ENCODE measurements at places on chromosomes 4 and X. TPM values are rescaled to one million over a fixed set of nuclear protein-coding genes. Genes with fewer than 3 reads are reported as not detected.

KLHL4 gene
- total RNA-seq: 19.8 TPM

PHKA1 gene
- total RNA-seq: 7.5 TPM

PAGE2B gene
- not detected for total RNA-seq

GYPA gene
- not detected for total RNA-seq

NWD2 gene
- not detected for total RNA-seq

SPANXC gene
- total RNA-seq: not detected

ATP1B4 gene
- not detected for total RNA-seq

GRCh38 chrX:150958177-150958576, 25.0 kb upstream of the HMGB3 start:
- no peak for DNase-seq
- no peaks in the 10 kb centered on the region for H3K4me1 ChIP-seq
- H3K27me3 ChIP-seq: no peaks in the 10 kb centered on the region
- H3K4me3 ChIP-seq: no peak overlapping the region
- H3K36me3 ChIP-seq: no peaks in the 10 kb centered on the region

- H3K4me3 ChIP-seq: no peak overlapping the region
- no peaks in the 10 kb centered on the region for H3K4me1 ChIP-seq
- no peaks in the 10 kb centered on the region for H3K27me3 ChIP-seq
- H3K27ac ChIP-seq: no peak overlapping the region
Measured at GRCh38 chr4:39480902-39481695, 22.2 kb downstream of the LIAS start.

DNA sequence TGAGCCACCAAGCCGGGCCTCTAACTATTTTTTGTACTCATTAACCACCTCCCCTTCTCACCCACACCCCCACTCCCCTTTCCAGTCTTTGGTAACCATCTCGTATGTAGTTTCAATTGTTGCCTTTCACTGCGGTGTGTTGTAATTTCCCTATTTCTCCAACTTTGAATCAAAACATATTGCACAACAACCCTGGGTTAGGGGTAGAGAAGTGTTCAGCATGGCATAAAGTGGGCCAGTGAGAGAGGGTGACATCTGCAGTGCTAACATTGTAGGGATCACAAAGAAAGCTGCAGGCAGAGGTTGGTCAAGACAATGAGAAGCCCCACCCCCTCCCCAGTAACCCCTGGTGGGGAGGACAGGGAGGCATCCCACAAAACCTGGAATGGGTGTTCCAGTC, 92.7 kb downstream of the SPATA18 start:
- H3K36me3 ChIP-seq: no peaks in the 10 kb centered on the region
- DNase-seq: no peak
- H3K4me1 ChIP-seq: no peaks in the 10 kb centered on the region
- H3K27ac ChIP-seq: no peak overlapping the region

DNA sequence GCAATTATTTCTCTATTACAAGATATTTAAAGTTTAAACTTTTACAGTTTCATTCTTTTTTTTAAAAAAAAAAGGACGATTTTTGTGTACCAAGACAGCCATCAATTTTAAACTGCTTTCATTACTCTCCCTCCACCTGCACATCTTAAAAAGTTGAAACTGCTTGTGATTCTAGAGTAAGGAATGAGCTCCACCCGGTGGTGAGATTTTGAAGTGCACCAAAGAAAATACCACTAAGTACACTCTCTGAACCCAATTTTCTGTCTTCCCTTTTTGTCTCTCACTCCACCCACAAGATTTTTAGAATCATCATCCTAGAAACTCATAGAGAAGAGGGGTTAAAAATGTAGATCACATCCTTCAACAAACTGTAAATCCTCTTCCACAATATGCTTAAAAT, 91.3 kb upstream of the WDR44 start:
- no peaks in the 10 kb centered on the region for H3K4me1 ChIP-seq
- no peak overlapping the region for H3K27ac ChIP-seq
- H3K36me3 ChIP-seq: no peaks in the 10 kb centered on the region
- H3K4me3 ChIP-seq: no peak overlapping the region
- no peaks in the 10 kb centered on the region for H3K27me3 ChIP-seq

DNA sequence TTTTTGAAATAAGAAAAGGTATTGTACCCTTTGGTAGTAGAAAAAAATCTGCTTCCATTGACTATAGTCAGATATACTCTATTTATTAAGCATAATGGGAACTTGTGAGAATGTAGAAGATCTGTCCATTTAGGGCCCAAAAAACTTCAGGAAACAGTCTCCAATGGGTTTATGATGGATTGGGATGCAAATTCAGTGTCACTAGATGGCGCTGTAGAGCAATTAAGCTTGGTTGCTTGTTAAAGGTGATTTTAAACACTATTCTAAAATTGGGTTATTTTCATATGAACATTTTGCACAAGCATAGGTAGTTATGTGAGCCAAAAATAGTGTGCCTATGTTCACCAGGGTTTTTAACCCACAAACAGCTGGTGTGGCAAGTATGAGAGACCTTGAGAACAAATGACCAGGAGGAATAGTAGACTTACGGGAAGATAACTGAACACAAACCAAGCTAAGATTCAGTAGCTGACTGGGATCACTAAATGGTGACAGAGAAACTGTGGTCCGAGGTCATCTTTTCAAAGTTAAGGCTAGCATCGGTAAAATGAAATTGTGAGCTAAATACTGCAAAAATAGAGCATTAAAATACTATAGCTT, 80.3 kb upstream of the LSM6 start:
- no peaks in the 10 kb centered on the region for H3K36me3 ChIP-seq
- no peaks in the 10 kb centered on the region for H3K4me1 ChIP-seq
- H3K27me3 ChIP-seq: no peaks in the 10 kb centered on the region
- no peak overlapping the region for H3K4me3 ChIP-seq
- peak; percentile 12 for DNase-seq
- H3K27ac ChIP-seq: no peak overlapping the region

DNA sequence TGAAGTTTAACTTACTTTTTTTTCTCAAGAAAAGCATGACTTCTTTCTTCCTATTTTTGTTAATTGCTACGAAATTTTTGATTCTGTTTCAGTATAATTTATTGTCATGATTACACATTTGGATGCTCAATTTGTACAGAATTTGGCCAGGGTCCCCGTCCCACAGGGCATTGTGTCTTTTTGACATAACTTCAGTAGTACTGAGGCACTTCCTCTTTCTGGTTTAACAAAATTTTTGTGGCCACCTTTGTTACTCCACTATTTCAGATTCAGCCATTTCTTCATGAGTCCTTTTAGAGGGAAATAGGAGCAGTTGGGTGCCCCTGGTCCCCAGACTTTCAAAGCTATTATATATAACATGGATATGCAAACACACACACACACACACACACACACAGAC, 1248.7 kb downstream of the PCDH7 start:
- no peaks in the 10 kb centered on the region for H3K27me3 ChIP-seq
- DNase-seq: no peak
- no peaks in the 10 kb centered on the region for H3K36me3 ChIP-seq
- no peaks in the 10 kb centered on the region for H3K4me1 ChIP-seq

DNA sequence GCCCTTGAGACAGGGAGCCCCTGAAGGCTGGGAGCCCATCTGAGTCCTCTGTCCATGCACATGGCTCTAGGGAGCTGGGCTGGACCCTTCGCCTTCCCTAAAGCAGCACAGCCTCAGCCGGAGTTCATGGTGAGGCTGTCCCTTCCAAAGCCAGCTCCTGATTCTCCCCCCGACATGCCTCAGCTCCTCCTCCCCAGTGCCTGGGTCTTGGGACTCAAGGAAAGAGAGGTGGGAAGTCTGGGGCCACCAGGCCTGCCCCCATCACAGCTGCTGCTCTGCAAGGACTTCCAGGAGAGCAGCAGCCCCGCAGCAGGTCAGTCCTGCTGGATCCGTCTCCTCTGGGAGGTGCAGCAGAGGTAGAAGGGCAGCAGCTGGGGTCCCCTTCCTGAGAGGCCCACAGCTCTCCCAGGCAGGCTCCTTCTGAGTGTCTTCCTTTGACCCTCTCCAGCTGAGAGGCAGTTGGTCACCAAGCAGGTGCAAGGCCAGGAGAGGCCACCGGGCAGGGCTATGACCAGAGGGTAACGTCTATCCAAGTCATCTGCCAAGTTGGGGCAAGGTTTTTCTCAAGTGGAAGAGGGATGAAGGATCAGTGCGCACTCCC, 90.5 kb downstream of the ADRA2C start:
- no peak overlapping the region for H3K27ac ChIP-seq
- H3K27me3 ChIP-seq: peaks cover 2% of the 10 kb centered on the region
- no peaks in the 10 kb centered on the region for H3K36me3 ChIP-seq
- H3K4me3 ChIP-seq: no peak overlapping the region

GRCh38 chr4:109067508-109068235, 234.8 kb downstream of the COL25A1 start:
- peak; percentile 53 for DNase-seq
- no peaks in the 10 kb centered on the region for H3K27me3 ChIP-seq
- no peak overlapping the region for H3K27ac ChIP-seq
- no peaks in the 10 kb centered on the region for H3K4me1 ChIP-seq

- H3K27me3 ChIP-seq: peaks cover 3% of the 10 kb centered on the region
- no peak overlapping the region for H3K4me3 ChIP-seq
- DNase-seq: peak; percentile 34
- no peaks in the 10 kb centered on the region for H3K36me3 ChIP-seq
Measured at GRCh38 chr4:26062215-26062614, 148.2 kb downstream of the SMIM20 start.

- H3K4me3 ChIP-seq: no peak overlapping the region
- no peak overlapping the region for H3K27ac ChIP-seq
Measured at GRCh38 chr4:3720466-3720865, 45.7 kb upstream of the ADRA2C start.

GRCh38 chr4:159227984-159228383, 125.1 kb downstream of the RAPGEF2 start:
- peak overlapping the region; percentile 34 for H3K4me3 ChIP-seq
- peak overlapping the region; percentile 76 for H3K27ac ChIP-seq
- peaks cover 23% of the 10 kb centered on the region for H3K4me1 ChIP-seq
- no peaks in the 10 kb centered on the region for H3K36me3 ChIP-seq

GRCh38 chrX:44155126-44155525, 181.9 kb upstream of the NDP start:
- H3K36me3 ChIP-seq: no peaks in the 10 kb centered on the region
- no peaks in the 10 kb centered on the region for H3K4me1 ChIP-seq
- DNase-seq: no peak
- no peak overlapping the region for H3K27ac ChIP-seq
- H3K27me3 ChIP-seq: no peaks in the 10 kb centered on the region

- no peaks in the 10 kb centered on the region for H3K4me1 ChIP-seq
- DNase-seq: no peak
- no peak overlapping the region for H3K27ac ChIP-seq
- no peaks in the 10 kb centered on the region for H3K36me3 ChIP-seq
- no peaks in the 10 kb centered on the region for H3K27me3 ChIP-seq
- no peak overlapping the region for H3K4me3 ChIP-seq
Measured at GRCh38 chr4:149055624-149056023, 613.4 kb upstream of the NR3C2 start.

DNA sequence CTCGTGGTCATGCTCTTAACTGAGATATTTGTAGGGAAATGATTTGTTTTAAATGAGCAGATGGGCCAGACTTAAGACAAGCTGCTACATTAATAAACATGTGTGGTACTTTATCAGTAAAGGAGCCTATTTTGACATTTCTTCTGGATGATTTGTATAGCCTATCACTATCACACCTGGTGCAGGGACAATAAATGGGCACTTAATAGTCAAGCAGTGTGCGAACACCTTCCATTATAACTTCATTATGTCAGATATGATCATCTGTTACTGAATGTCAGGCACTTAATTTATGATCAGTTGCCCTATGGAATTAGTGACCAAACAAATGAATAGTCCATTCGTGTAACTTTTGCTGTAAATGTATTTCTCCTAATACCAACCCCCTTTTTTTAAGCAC, 628.8 kb downstream of the ADGRL3 start:
- H3K36me3 ChIP-seq: no peaks in the 10 kb centered on the region
- no peaks in the 10 kb centered on the region for H3K4me1 ChIP-seq
- H3K4me3 ChIP-seq: no peak overlapping the region
- no peaks in the 10 kb centered on the region for H3K27me3 ChIP-seq

- H3K4me3 ChIP-seq: no peak overlapping the region
- no peak for DNase-seq
- H3K27ac ChIP-seq: no peak overlapping the region
- H3K27me3 ChIP-seq: no peaks in the 10 kb centered on the region
- peaks cover 6% of the 10 kb centered on the region for H3K4me1 ChIP-seq
Measured at GRCh38 chr4:15375667-15376066, 52.2 kb upstream of the C1QTNF7 start.

DNA sequence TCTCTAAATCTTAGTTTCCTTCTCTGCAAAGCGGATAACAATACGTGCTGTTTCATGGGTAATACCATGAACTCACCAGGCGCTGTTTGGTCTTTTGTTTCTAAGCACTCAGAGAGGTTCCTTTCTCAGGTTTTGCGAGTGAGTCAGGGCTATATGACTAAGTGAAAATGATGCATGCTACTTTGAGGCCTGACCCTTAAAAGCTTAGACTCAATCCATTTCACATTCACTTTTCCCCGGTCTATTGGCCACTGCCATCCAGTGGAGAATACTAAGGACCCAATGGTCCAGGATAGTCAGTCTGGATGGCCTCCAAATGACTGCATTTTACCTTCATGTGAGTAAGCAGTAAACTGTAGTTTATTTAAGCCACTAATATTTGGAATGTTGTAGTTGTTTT, 400.8 kb upstream of the SLIT2 start:
- H3K27me3 ChIP-seq: no peaks in the 10 kb centered on the region
- H3K4me1 ChIP-seq: peaks cover 6% of the 10 kb centered on the region
- no peak overlapping the region for H3K4me3 ChIP-seq
- peak; percentile 93 for DNase-seq
- no peaks in the 10 kb centered on the region for H3K36me3 ChIP-seq
- H3K27ac ChIP-seq: peak overlapping the region; percentile 79

DNA sequence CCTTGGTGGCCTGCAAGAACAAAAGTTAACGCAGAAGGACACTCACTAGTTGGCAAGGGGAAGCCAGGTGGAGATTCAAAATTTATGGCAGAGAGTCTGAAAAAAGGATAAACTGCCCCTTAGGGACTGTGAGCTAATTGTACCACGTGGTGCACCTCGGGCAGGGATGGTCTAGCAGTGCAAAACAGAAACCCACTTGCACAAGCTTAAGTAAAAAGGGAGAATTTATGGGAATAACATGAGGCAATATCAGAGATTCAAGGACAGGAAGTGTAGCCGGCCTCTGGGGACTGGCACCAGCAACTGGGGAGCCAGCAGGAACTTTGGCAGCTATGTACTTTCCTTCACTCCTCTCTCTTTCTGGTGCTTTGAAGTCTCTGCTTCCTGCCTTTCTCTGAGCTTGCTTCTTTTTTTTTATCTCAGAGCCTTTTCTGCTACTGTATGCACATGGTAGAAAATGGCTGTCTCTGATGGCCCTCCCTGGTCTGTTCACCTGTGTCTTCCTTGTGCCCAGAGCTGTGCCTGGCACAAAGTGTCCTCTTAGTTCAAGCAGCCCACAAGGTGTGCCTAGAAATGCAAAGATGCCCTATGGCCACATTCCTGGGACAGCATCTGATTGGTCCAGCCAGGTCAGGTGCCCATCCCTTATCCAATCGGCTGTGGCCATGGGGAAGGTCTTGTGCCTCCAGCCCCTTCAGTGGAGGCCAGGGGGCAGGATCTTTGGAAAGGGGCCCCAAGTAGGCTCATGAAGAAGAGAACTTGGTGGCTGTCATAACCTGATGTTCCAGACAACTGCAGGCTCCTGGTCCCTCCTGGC, 114.8 kb upstream of the ATP6AP2 start:
- H3K4me3 ChIP-seq: no peak overlapping the region
- H3K4me1 ChIP-seq: no peaks in the 10 kb centered on the region
- no peaks in the 10 kb centered on the region for H3K36me3 ChIP-seq
- H3K27ac ChIP-seq: no peak overlapping the region
